NCI-H1092 treated with DMSO at 0.1 percent for 48 hours (cell line): ENCODE measurements at places on chromosomes 11 and 22.

- DNase-seq = no peak
Measured at GRCh38 chr11:44629732-44630345, 64.4 kb downstream of the CD82 start.

GRCh38 chr22:48523091-48523490 is 1304.6 kb downstream of the BRD1 start:
- DNase-seq = no peak

DNA sequence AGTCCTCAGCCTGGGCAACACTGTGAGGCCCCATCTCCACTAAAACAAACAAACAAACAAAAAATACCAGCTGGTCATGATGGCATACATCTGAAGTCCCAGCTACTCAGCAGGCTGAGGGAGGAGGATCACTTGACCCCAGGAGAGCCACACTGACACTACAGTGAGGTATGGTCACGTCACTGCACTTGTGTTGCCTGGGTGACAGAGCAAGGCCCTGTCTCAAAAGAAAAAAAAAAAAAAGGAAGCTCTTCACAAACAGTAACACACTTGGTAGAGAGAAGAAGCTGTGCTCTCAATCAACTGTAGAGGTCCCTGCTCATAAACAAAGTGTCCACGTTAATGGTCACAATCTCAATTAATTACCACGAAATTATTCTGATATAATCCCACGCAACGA is 401.6 kb upstream of the CCDC90B start:
- no peak for DNase-seq

GRCh38 chr22:45438336-45438735 is 24.8 kb downstream of the RIBC2 start:
- no peak for DNase-seq

GRCh38 chr11:560305-561147 is at the start of the genes LMNTD2 and RASSF7:
TSS of gene LMNTD2 (minus strand) at chr11:560738. CDS start at chr11:560716, 22 bp downstream.
TSS of gene RASSF7 (plus strand) at chr11:560970. CDS start at chr11:561769, 799 bp downstream.
- peak; percentile 92 for DNase-seq
